ENCODE measurements at places on chromosomes 12 and 14.

DNA sequence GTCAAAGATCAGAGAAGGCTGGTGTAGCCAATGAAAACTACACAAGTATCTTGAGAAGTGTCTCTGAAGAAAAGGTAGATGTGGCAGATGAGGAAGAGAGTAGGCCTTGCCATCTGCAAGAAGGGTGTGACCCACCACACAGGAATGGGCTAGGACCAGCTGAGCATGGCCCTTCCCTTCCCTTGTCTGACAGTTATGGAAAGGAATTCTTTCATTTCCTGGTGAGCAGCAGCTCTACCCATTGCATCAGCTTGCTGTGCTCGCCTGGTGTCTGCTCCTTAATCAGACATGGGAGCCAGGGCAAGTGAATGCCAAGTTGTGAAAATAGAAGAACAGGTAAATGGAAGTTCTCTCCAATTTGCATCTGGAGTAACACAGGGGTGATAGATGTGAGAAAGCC is 145.2 kb upstream of the KRR1 start:
- no peak for DNase-seq

DNA sequence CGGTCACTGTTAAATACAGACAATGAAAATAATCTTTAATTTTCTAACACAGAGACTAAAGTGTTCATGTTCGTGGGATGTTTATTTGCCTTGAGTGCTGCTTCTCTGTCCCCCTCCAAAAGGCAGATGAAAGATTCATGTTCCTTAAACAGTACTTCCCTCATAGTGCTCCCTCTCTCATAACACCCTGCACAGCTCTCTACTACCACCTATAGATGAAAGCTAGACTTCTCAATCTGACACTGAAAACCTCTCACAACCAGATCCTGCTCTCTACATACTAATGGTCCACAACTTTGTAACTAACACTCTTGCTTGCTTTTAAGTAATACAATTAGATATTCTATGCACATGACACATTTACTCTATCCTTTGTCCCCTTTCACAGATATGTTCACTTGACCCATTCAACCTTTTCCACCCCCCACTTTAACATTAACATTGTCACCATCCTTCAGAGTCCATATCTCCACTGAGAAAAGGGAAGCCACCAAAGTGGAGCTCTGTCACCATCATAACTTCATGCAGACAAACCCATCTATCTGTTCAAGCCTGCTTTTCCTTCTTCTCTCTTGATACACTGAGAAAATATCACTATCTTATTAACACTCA is 266.4 kb upstream of the USP15 start:
- DNase-seq: peak; percentile 95

DNA sequence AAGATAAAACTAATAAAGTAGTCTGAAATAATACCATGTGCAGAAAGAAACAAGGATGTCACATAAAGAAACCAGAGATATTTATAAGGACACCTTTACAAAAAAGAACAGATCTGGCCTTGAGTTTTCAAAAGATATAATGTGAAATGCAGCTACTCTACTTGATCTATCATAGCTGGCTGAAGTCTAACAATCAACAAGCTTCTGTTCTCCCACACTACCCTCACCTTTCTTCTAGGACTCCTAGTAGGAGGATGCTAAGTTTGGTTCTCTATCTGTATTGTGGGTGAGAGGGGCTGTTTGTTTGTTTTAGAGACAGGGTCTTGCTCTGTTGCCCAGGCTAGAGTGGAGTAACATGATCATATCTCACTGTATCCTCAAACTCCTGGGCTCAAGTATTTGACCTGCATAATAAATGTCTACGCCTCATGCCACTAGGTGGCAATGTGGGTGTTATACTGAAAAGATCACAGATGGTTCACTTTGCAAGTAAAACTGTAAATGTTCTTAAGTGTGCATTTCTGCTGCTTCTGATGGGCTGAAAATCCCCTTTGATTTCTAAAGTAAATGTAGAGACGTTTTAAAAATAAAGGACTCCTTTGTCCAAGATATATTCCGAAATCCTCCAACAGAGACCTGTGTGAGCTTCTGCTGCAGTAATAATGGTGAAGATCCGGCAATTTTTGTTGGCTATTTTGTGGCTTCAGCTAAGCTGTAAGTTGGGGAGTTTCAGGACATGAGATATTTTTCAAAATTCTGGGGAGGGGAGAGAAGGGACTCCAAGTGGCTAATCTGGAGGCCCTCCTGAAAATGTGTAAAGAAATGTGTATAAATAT is 269.3 kb downstream of the DAD1 start:
- peak; percentile 58 for DNase-seq

GRCh38 chr12:51378749-51379148 is 12.5 kb downstream of the GALNT6 start:
- DNase-seq: no peak

- DNase-seq: no peak
These were observed 5.2 kb upstream of the KRT1 start for GRCh38 chr12:52685406-52685890.

- no peak for DNase-seq
These were observed 8.1 kb downstream of the SPATS2 start for GRCh38 chr12:49375406-49375805.

GRCh38 chr14:81388336-81388735 is 11.8 kb downstream of the STON2 start:
- no peak for DNase-seq

- no peak for DNase-seq
These were observed 16.3 kb downstream of the DYNC1H1 start for GRCh38 chr14:101980700-101981099.

GRCh38 chr12:101074940-101075680 is 134.9 kb downstream of the SLC5A8 start:
- no peak for DNase-seq

- DNase-seq: no peak
These were observed 52.3 kb downstream of the PPM1H start for GRCh38 chr12:62882696-62883095.

GRCh38 chr14:50355692-50356091 is 41.0 kb downstream of the CDKL1 start:
- no peak for DNase-seq

- DNase-seq: no peak
These were observed 175.3 kb upstream of the RTL1 start for GRCh38 chr14:101078892-101079221.

DNA sequence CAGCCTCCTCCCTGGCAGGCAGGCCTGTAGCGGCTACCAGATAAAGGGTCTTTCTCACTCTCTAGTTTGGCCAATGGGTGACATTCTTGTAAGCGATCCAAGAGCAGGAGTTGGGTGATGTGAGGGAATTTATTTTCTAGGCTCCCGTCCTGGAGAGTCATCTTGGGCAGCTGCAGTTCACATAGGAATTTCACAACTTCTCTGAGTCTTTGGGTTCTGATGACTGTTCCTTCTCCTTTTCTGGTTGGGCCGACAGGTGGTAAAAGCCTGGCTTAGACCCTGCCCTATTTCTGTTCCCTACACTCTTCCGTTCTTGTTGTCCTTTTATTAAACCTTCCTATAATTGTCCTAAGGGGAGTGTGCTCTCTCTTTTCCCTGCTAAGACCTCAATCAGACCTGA is 42.6 kb upstream of the POC1B start:
- no peak for DNase-seq

- peak; percentile 31 for DNase-seq
These were observed 35.6 kb downstream of the SCFD1 start for GRCh38 chr14:30657606-30658163.

- DNase-seq: no peak
These were observed 1279.1 kb upstream of the FLRT2 start for GRCh38 chr14:84250893-84251292.

- no peak for DNase-seq
These were observed 29.6 kb upstream of the NTF3 start for GRCh38 chr12:5402009-5402935.

GRCh38 chr12:92597997-92598396 is 104.8 kb upstream of the PLEKHG7 start:
- DNase-seq: no peak

DNA sequence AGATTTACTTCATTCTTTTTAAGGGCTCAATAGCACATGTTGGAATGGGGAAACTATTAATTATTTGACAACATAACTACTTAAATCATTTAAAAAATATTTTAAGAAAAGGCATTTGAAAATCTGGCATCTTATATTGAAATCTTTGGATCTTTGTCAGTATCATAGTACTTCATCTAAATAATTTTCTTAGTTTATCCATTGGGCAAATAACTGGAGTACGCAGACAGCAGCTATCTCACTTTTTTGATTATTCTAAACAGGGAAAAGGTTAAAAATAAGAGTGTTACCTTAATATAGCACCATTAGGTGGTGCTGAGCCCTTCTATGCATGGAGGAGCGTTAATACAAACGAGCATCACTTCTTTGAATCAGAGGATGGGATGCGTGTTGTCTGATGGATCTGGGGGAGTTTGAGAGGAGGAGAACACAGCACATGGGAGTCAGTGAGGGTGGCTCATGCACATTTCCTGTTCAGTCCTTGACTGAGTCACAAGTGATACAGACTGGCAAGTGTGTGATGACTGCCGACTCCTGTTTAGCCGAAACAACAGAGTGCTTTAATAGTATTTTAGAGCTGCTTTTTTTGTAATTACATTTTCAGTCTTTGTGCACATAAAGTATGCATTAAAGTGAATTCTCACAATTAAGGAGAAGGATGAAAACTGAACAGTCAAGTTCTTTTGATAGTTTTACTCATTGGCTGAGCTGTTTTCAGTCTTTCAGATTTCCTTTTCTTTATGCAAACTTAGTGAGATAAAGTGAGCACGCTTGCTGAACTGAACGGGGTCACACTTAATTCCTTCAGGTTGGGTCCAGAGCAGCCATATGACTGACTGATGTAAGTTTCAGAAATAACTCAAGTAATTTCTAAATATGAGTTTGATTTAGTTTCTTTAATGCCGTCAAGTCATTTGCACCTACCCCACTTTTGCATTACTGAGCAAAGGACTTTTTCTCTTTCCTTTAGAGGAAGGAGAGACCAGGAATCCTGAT is 92.7 kb downstream of the DIP2B start:
- peak; percentile 79 for DNase-seq

DNA sequence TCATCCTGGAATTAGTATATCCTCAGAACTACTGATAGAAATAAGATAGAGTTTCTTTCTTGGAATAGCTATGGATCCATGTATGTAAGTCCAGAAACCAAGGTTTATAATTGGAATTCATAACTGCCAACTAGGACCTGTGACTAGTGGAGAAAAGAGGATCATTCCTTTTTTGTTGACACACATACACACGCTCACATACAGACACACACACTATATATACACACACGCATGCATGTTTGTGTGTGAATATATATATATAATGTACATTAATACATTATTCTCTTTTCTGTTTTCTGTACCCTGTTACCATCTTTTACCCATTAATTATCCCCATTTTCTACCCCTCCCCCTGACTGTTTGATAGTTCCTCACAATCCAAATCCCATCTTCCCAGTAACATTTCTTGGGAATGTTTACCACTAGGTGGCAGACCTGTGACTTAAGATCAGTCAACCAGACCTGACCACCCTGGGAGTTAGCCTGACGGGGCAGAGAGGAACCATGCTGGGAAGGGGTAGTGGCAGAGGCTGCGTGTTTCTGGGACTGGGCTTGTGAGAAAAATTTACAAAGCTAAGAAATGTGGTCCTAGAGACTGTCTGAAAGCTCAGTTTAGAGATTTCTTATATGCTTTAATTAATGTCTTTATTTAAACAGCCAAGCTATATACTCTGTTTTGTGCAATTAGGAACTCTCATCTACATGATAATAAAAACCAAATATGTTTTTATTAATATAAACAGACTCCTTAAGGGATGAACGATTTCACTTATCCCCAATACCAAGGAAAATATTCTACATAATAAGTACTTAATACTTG is 308.0 kb downstream of the PPFIA2 start:
- peak; percentile 63 for DNase-seq

DNA sequence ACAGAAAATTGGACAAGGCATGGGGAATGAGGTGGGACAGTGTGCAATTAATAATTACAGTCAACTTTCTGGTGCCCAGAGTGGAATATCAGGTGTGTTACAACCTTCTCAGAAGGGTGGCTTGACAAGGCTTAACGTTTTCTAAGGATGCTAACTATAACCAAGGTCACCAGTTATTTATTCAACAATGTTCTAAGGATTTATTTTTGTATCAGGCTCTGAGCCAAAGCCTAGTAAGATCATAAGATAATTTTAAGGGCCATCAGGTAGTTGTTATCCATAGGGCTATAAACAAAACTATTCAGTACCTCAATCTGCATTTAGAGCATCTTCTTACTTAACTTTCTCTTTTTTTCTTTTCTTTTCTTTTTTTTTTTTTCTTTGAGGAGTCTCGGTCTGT is 134.0 kb downstream of the TMTC1 start:
- DNase-seq: no peak

DNA sequence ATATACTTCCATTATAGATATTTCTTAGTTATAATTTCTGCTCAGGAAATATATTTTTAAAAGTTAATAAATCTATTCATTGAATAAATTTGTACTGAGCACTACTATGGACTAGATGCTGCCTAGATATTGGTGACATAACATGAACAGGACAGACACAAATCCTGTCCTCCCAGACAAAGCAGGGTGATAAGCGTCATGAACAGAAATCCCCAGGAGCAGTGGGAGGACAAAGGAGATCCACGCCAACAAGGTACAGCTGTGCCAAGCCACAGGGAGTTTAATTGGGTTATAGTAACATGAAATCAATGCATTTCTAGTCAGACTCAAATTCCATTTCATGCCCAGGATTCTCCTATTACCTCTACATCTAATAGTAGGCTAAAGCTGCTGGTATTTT is 171.8 kb upstream of the CPNE8 start:
- no peak for DNase-seq

DNA sequence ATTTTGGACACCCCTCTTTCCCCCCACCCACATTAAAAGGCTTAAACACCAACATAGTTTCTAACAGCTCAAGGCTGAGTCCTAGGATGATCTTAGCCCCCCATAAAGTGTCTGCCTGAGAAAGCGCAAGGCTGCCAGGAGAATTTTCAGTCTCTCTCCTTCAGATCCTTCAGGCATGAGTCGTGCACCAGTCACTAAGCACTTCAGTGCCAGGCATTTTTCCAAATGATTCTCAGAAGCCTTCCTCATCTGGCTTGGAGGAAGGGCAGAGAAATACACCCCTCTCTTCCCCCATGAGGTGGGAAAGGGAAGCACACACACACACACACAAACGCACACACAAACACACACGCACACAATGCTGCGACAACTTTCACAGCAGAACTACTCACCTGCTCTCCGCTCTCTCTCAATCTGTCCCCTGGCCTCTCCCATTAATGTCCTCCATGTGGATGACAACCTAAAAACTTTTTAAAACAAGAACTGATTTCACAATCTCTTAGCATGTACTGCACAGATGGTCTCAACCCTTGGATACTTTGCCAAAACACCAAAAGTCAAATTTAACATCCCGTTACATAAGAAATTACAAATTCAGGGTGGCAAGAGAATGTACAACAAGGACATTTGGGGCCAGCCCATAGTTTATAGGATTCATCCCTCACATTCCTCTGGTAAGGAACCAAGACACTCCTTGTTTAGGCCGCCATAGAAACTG is 49.8 kb downstream of the CKAP4 start:
- no peak for DNase-seq

DNA sequence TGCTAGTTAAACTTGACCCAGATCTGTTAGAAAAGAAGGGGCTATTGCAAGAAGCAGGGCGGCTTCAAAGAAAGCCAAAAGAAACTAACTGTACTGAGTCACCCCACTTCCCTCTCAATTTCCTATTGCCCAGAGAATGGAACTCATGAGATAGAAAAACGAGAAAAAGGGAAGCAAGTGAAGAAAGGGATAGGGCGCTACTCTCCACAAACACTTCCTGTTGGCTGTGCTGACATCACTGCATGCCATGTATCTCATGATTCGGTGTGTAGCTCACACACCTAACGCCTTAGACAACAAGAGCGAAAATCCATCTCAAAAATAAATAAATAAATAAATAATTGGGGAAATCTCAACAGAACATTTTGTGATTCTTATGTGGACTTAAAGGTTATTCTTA is 13.0 kb upstream of the P2RX4 start:
- DNase-seq: peak; percentile 92

GRCh38 chr14:39957987-39958386 is 525.8 kb upstream of the FBXO33 start:
- no peak for DNase-seq

Measured in Kasumi-1 (cell line).